ENCODE measurements at places on chromosomes 3 and 15. TPM values are rescaled to one million over a fixed set of nuclear protein-coding genes. Genes with fewer than 3 reads are reported as not detected.

- DNase-seq, result no peak
These were observed 73.0 kb downstream of the HCN4 start for GRCh38 chr15:73295630-73296286.

- no peak for DNase-seq
These were observed 563.5 kb downstream of the PDCD6IP start for GRCh38 chr3:34361921-34362320.

- no peak for DNase-seq
These were observed 449.9 kb downstream of the PDCD6IP start for GRCh38 chr3:34248352-34248751.

PCOLCE2 gene
- total RNA-seq, result 0.58 TPM

DNA sequence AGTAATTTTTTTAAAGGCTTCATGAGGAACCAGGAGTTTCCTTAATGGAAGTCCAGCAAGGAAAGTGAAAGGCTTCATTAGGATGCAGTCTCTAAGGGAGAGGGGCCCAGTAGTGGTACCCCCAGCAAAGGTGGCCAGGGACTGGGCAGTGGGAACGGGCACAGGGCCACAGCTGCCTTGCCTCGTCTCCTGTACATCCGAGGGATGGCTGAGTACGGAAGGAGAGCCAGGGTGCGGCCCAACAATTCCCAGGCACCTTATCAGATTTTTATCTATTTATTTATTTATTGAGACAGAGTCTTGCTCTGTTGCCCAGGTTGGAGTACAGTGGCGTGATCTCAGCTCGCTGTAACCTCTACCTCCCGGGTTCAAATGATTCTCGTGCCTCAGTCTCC lies 14.5 kb downstream of the SEMA3G start:
- no peak for DNase-seq

GRCh38 chr3:129036222-129037092 lies 24.1 kb upstream of the GP9 start:
- no peak for DNase-seq

DNA sequence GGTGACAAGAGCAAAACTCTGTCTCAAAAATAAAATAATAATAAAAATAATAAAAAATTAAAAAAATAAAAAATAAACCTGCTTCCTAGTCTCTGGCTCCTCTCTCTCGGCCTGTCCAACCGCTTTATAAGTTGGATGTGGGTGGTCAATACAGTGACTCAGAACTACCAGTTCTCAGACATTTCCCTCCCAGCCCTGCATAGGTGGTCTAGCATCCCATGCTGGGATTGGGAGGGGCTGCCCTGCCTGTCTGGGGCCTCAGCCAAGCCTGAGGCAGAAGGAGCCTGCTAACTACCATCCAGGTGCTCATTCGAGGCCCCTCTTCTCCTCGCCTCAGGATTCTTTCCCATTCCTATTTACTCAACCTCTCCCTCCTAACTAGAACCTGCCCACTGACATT lies 33.3 kb upstream of the BLM start:
- DNase-seq, result no peak

- no peak for DNase-seq
These were observed 190.3 kb downstream of the XXYLT1 start for GRCh38 chr3:195080571-195081151.
